ENCODE measurements at places on chromosomes 2 and 18.
A peak's percentile ranks its signal among the peaks of the same experiment; 100 is the strongest.

- DNase-seq: no peak
These were observed 333.1 kb downstream of the RND3 start for GRCh38 chr2:150154308-150154797.

- DNase-seq: no peak
These were observed 43.1 kb upstream of the PTH2R start for GRCh38 chr2:208363485-208363884.

GRCh38 chr18:37711766-37712505, 146.3 kb upstream of the CELF4 start:
- no peak for DNase-seq

GRCh38 chr2:241944821-241945220, 75.3 kb downstream of the RTP5 start:
- no peak for DNase-seq

DNA sequence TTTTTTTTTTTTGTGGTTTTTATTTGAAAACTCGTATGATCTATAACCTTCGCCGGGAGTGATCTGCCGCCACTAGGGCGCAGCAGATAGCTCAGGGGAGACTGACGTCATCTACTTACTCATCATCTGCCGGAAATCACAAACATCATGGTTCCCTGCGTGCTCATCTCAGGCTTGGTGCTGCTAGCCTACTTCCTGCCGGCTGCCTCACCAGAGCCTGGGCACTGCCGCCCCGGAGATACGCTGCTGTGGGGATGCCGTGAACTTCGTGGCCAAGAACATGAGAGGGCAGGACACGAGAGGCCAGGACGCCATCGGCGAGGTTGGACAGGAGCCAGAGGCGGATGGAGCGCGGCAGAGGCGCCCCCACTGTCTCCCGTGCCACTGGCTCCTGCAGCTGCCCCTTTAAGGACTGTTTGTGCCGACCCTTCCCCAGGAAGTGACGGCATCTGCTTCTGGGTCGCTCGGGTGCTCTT, 68.8 kb downstream of the DOK6 start:
- DNase-seq: peak; percentile 52

DNA sequence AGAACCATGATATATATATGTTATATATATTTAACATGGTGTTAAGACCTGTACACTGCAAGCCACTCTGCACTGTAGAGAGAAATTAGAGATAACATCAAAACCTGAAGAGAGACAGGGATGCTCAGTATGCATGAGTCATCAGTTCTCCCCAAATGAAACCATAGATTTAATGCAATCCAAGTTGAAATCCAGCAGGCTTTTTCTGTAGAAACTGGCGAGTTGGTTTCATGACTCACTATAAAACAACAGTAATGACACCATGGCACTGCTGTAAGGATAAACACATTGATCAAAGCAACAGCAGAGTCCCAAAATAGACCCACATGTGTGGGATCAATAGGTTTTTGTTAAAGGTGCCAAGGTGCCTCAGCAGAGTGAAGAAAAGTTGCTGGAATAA, 65.8 kb downstream of the RTP5 start:
- no peak for DNase-seq

DNA sequence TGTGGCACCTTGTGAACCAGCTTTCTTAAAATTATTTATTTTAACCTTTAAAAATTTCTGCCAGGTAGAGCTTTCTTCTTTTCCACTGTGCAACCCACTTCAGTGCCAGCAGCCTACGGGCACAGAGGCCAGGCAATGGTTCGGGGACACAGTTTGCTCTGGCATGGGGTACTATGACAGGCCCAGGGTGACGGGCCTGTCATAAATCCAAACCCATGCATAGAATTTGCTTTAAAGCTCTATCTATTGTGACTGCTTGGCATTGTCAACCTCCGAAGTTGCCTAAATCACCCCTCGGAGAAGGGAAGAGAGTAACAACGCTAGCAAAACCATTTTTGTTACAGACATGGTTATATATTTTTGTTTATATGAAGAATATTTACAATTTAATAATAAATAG, 1.5 kb downstream of the ODC1 start:
- DNase-seq: no peak

- DNase-seq: peak; percentile 57
These were observed 32.9 kb downstream of the CENPO start for GRCh38 chr2:24825883-24826772.
